ENCODE measurements at places on chromosomes 4 and X.

DNA sequence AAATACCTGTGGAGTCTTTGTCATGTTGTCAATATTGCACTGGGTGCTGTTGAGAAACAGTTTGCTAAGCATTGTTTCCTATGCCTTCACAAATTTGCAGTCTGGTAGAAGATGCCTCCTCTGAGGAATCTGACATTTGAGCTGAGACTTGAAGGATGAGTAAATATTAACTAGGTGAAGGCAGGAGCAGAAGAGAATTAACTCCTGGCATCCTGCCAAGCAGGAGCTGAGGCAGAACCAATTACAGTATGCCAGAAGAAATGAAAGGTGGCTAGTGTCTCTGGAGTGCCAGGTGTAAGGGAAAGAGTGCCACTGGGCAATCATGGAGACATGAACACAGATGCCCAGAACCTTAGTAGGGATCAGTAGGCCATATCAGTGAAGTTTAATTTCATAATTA is 1778.2 kb upstream of the PCDH10 start:
- DNase-seq: no peak

- DNase-seq: peak; percentile 23
Measured at GRCh38 chrX:49230500-49231232, 2.5 kb downstream of the CACNA1F start.

GRCh38 chrX:107741404-107741790 is 34.2 kb downstream of the TSC22D3 start:
- no peak for DNase-seq

- DNase-seq: no peak
Measured at GRCh38 chrX:154727418-154727817, 23.5 kb downstream of the GAB3 start.

DNA sequence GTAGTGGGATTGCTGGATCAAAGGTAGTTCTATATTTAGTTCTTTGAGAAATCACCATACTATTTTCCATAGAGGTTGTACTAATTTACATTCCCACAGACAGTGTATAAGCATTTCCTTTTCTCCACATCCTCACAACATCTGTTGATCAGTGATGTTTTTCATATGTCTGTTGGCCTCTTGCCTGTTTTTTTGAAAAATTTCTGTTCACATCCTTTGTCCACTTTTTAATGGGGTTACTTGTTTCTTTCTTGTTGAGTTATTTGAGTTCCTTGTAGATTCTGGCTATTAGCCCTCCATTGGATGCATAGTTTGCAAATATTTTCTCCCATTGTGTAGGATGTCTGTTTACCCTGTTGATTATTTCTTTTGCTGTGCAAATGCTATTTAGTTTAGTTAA is 72.6 kb downstream of the STOX2 start:
- DNase-seq: no peak

DNA sequence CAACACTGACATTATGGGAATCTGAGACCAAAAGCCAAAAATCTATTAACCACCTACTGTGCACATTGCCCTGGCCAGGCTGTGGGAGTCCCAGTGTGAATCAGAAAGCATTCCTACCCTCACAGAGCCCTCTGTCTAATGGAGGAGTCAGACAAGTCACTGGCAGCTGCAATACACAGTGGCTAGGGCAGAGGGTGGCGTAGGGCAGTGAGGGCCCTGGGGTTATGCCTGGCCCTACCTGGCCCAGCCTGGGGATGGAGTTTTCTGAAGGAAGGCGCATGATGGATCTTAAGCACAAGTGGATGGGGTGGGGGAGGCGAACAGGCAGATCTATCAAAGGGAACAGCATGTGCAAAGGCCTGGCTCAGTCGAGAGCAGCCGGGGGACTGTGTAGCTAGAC is 10.8 kb downstream of the JAKMIP1 start:
- no peak for DNase-seq

DNA sequence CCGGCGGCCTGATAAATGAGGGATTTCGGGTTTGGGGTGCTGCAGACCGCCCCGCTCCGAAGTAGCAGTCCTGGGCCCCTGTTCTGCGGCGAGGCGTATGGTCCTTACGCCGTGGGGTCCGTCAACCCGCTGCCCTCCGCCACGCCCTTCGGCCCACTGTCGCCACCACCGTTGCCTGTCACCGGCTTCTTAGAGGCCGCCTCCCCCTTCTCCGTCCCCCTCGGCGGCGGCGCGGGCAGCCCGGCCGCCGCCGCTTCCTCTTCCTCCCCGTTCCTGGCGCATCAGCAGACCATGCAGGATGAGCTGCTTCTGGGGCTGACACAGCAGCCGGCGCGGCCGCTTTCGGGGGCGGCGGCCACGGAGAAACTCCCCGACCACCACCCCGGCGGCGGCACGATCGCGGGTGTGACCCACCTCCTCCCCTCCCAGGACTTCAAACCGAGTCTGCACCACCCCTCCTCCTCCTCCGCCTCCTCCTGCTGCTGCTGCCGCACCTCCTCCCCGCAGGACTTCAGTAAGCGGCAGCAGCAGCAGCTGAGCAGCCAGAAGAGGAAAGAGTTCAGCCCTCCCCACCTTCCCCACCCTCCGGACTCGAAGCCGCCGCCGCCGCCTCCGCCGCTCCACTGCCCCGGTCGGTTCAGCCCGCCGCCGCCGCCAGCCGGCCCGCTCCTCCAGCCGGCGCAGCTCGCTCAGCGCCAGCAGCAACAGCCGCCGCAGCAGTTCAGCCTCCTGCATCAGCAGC is 549 bp downstream of the CPEB2 start:
- DNase-seq: peak; percentile 58

GRCh38 chr4:162700815-162701361 is 465.8 kb downstream of the NAF1 start:
- DNase-seq: no peak

GRCh38 chr4:126907389-126907788 is 725.4 kb upstream of the INTU start:
- DNase-seq: no peak

GRCh38 chr4:177509226-177509745 is 67.0 kb upstream of the AGA start:
- no peak for DNase-seq

- DNase-seq: no peak
Measured at GRCh38 chr4:140996766-140997165, 136.5 kb downstream of the RNF150 start.

DNA sequence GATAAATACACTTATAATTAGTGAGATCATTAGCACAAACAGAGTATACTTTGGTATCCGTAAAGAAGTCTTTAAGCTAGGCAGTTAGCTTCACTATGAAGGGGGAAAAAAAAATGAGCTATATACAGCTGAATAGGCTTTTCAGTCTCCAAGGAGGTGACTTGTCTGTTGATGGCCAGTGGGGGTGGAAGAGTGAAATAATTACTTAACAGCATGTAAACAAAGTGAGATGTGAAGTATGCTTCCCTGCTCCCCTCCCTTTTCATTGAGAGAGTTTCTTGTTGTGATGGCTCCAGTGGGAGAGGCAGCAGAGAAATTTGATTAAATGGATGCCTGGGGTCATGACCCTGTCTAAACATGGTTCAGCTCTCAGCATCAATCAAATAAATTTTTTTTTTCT is 180.9 kb downstream of the DACH2 start:
- DNase-seq: no peak

GRCh38 chrX:132023896-132024386 is 839 bp downstream of the STK26 start:
- peak; percentile 8 for DNase-seq

- DNase-seq: no peak
Measured at GRCh38 chr4:137614491-137614890, 82.2 kb upstream of the PCDH18 start.

DNA sequence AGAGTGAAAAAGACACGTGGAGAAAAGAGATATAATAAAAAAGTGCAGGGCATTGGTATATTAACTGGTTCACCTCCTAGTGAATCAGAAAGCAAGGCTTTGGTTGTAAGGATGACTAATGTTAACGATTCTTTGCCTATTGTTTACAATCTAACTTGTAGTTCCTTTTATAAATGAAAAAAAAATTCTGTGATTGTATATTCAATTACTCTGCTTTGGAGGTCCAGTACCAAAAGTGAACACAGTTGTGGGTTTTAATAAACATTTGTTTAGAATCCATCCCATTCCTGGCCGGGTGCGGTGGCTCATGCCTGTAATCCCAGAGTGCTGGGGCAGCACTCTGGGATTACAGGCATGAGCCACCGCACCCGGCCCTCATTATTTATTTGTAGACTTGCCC is 36.9 kb upstream of the PRSS12 start:
- no peak for DNase-seq

- no peak for DNase-seq
Measured at GRCh38 chr4:21327976-21328700, 620.4 kb downstream of the KCNIP4 start.

GRCh38 chr4:78379991-78380729 is 171.4 kb upstream of the ANXA3 start:
- no peak for DNase-seq

GRCh38 chrX:10884246-10884645 is 226.9 kb upstream of the HCCS start:
- DNase-seq: no peak

GRCh38 chr4:184147858-184148737 is 69.6 kb downstream of the ENPP6 start:
- DNase-seq: no peak

DNA sequence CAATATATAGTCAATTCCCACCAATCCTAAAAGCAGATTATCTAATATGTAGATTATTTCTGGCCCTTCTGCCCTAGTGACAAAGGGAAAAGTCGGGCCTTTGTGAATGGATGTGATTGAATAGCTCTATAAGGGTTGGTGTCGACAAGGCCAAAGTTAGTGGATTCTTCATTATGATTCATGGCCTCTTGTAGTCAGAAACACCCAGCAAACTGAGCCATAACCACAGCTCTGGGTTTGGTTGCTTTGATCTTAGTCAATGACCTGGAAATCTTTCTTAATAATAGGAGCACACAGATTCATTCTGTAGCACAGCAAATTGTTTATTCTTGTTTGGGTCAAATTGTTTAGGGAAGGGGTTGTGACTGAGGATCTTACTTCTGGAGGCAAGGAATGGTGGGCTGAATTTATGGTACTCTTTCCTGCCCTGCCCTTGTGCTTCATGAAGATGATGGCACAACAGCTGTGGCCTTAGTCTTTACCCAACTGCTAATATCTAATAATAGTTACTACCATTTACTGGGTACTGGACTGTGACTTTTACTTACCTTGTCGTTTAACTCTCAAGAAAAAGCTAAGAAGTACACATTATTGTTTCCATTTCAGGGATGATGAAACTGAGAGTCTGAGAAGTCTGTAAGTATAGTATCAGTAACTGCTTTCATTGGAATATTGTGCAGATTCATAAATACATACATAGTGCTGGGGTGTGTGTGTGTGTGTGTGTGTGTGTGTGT is 74.0 kb downstream of the AFF2 start:
- DNase-seq: no peak

DNA sequence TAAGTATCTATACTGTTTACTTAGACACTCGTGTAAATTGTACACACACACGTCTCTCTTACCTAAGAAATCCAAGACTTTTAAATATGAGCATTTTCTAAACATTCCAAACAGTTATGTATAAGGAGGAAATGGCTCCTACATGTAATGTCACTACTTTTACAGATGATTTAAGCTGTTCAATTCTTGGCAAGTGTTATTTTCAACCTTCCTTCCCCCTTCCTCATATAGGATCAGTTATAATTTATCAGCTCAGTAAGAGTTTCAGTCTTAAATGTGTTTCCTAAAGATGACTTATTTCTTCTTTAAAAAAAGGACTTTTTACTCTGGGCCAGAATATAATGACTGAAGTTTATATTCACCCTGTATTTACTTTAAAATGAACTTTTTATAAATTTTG is 601.1 kb downstream of the ANKRD50 start:
- DNase-seq: no peak

DNA sequence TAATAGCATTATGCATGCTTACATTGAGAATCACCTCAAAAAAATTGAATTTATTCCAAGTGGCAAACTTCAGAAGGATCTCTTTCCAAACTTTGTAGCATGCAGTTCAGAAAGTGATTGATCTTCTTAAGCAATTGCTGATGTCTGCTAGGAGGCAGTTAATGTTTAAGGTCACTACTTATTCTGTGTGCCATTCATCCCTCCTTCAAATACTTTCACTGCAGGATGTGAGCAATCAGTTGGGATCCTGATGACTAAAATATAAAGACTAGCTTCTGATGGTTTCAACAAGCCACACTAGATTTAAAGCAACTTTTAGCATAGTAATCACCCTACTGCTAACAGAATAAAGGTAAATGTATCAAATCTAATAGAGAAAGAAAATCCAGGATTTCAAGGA is 414.1 kb downstream of the ADGRL3 start:
- no peak for DNase-seq

DNA sequence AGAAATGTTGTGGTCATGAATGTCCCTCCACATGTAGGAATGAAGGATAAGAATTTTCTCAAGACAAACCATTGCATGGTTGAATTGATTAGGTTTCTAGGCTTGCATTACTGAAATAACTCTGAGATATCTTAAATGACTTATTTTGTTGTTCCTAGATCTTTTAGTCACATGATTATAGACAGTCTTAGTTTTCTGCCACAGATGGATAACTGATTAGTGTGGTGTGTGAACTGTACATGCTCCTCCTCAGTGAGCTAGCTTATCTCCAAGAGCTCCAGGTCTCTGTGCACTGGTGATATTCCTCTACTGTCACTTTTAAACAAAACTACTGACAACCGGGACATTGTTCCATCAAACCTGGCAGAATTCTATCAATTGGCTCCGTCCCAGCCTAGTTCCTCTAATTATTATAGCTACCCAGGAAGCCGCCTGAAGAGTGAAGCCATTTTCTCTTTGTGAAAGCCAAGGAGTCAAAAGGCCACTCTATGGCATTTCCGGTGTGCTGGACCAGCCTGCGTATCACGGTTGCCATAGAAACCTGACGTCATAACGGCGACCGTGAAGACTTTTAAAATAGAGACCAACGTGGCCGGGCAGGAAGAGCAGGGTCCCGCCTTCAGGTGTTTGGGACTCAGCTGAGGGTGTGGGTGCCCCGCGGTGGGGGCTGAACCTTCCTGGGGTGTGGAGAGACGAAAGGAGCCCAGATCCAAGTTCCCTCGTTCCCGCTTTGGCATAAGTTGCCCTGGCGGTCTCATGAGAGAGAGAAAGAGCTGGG is 28.1 kb downstream of the BEX3 start:
- peak; percentile 4 for DNase-seq

Measured in activated CD4-positive, CD25-positive, alpha-beta regulatory T cell (primary cell).